ENCODE measurements at places on chromosomes 1 and 21.

DNA sequence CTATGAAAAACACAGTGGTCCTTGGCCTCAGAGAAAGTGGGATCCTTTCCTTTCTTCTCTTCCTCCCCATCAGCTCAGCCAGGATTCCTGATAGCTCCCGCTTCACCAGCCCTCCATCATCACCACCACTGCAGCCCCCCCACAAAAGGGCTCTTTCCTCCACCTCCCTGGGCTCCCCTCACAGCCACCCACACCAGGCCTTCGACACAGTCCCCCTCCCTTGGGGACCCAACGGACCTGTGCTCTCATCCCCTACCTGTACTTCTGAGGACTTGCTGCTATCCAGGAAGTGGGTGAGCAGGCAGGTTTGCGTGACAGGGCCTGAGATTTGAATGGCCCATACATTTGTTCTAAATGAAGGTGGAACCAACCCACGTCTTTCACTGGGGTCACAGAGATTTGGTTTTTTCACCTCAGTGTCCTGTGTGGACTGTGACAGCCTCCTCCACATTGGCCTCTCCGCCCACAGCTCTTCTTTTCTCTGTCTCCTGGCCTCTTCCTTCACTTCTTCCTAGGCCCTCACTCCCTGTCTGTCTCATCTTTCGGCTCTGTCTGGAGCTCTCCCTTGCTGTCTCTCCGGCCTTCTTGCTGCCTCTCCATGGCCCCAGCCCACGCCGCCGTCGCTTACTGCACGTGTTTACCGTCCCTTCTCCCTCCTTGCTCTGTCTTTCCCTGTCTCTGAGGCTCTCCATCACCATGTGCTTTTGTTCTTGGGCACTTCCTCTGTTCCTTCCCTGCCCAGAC is 238.6 kb downstream of the FOXD2 start:
- no peak for DNase-seq

- no peak for DNase-seq
These were observed 91.1 kb upstream of the CACHD1 start for GRCh38 chr1:64378826-64379225.

- DNase-seq = no peak
These were observed 8.3 kb downstream of the ADAR start for GRCh38 chr1:154599658-154600057.

- DNase-seq = no peak
These were observed 19.3 kb upstream of the AQP10 start for GRCh38 chr1:154301582-154301981.

GRCh38 chr1:6268415-6268814 is 7.5 kb upstream of the GPR153 start:
- DNase-seq = no peak

- DNase-seq = no peak
These were observed 17.0 kb downstream of the C1orf198 start for GRCh38 chr1:230851291-230851691.

- DNase-seq = no peak
These were observed 221.8 kb upstream of the HOOK1 start for GRCh38 chr1:59592924-59593323.

DNA sequence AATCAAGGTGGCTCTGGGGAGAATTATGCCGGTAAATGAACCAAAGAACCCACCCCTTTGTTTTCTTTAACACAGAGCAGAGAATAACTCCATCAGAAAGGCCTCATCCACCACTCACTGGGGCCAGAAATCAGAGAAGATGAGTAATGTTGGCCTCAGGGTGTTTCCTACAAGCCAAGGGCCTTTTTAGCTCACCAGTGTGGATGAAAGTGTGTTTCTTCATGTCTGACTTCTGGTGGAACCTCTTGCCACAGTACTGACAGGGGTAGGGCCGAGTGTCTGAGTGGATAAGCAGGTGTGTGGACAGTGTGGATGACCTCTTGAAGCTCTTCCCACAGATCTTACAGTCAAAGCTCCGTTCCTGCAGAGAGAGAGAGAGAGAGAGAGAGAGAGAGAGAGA is 8.3 kb downstream of the GFI1 start:
- no peak for DNase-seq

- no peak for DNase-seq
These were observed 14.1 kb downstream of the DRAXIN start for GRCh38 chr1:11705596-11705995.

GRCh38 chr1:201377611-201378092 is at the start of gene TNNT2:
Gene TNNT2 (minus strand): TSS chr1:201377680. CDS start chr1:201373254, 4,426 bp downstream.
- no peak for DNase-seq

DNA sequence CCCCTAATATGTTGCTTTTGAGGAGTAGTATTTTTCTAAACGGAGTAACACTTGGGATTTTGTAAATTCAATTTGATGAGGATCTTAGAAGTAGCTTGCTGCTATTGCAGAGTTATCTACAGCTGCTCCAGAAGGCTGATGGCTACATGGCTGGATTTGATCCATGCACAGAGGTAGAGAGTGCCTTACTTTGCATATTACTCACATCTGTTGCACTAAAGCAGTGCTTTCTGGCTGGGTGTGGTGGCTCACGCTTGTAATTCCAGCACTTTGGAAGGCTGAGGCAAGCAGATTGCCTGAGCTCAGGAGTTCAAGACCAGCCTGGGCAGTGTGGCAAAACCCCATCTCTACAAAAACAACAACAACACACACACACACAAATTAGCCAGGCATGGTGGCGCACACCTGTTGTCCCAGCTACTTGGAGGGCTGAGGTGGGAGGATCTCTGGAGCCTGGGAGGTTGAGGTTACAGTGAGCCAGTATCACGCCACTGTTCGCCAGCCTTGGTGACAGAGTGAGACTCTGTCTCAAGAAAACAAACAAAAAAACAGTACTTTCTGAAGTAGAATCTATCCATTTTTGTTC is 24.6 kb downstream of the RALGPS2 start:
- no peak for DNase-seq

DNA sequence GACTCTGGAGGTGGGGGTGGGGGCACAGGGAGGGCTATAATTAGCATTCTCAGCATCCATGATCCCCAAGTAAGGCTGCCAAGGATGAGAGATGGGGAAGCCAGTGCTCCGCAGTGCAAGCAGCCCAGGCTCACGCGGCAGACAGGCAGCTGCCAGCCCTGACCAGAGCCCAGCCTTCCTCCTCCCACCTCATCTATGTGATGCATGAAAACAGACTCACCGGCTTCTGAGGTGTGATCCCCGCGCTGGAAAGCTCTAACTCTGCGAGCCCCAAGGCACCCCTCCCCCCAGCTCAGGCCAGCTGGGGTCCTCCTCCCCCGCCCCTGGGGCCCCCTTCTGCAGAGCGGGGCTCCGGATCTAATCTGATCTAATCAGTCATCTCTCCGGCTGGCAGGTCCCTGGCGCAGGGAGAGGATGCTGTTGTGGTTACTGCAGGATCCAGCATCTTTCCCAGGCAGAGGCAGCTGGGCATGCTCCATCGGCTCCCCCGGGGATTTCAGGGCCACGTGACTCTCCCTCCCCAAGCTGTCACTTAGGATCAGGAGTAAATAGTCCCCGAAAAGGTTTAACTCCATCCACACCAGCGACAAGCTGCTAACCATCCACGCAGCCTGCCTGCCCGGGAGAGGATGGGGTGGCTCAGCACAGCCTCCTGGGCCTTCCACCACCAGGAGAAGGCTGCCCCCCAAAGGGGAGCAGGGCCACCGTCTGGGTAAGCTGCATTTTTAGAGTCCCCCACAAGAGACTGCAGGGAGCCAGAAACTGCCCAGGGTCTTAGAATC is at the start of gene PLEKHA6:
Gene PLEKHA6, minus strand, starts transcription at position 456 of the 782 bp plus-strand sequence. CDS start 86,202 bp downstream, outside the sequence.
- DNase-seq = no peak

DNA sequence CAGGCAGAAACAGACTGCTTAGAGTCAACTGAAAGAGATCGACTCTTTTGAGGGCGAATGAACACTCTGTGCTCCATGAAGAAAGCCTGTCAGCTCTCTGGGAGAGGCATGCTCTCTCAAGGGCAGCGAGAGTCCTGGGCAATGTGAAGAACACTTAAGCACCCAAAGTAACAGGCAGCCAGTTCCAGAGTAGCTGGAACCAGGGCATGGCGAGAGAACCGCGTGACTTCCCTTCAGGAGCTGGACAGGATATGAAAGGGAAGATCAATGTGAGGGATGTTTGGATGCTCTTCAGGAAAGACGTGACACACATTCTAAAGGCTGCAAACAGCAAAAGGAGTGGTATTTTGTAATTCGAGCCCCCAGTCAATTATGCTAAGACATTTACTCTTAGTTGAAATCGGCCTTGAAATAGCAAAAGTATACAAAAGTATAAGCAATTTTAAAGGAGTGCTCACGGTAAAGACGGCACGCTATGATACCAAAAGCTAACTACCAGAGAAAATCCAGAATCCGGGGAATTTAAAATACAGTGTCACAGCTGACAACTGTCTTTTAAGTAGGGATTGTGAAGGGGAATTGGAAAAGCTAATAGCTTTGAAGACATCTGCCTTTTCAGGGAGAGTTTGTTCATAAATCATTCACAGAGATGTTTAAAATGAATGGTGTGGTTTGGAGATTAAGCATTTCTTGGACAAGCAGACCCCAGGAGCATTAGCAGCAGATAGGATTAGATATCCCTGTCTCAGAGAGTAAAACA is 20.8 kb downstream of the ADAMTS5 start:
- DNase-seq = no peak

DNA sequence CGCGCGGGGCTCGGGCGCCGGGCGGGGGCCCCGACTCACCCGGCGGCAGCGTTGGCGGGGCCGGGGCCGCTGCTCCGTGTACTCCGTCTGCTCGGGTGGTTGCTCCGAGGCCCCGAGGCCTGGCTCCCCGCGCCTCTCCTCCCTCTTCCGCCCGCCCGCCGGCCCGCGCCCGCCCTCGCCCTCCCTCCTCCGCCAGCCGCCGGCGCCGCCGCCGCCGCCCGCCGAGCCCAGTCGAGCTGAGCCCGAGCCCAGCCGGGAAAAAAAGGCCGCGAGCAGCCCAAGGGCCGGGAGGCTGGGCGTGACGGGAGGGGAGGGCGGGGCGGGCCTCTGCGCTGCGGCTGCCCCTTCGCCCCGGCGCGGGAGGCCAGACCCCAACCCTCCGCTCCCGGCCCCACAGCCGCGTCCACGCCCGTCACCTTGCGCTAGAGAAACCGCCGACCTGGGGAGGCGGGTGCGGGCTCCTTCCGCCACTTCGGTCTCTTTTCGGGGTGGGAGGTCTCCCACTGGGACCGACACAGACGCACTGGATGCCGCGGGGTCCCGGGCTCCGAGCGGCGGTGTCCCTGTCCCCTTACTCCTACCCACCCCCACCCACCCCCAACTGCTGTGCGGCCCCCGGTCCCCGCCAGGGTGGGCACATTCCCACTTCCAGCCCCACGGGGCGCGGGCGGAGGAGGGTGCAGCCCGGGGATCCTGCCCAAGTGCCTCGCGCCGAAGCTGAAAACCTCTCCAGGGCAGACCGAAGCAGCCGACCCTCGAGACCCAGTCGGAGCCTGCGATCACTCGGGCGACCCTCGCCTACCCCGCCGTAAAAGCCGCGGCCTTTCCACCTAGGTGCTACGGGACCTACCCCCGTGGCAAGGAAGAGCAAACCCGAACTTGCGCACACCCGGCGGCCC is at the start of gene CERS2:
Gene CERS2, minus strand, starts transcription at position 256 of the 899 bp plus-strand sequence. CDS start 5,745 bp downstream, outside the sequence.
- DNase-seq = peak; percentile 74

GRCh38 chr1:58664881-58665280 is 35.0 kb downstream of the MYSM1 start:
- no peak for DNase-seq

- no peak for DNase-seq
These were observed at the start of gene PGLYRP4 for GRCh38 chr1:153348511-153349362. Gene PGLYRP4 (minus strand): TSS chr1:153348841. CDS start chr1:153347932, 909 bp downstream.

- no peak for DNase-seq
These were observed 1383.7 kb downstream of the MRPL39 start for GRCh38 chr21:24223624-24224023.

DNA sequence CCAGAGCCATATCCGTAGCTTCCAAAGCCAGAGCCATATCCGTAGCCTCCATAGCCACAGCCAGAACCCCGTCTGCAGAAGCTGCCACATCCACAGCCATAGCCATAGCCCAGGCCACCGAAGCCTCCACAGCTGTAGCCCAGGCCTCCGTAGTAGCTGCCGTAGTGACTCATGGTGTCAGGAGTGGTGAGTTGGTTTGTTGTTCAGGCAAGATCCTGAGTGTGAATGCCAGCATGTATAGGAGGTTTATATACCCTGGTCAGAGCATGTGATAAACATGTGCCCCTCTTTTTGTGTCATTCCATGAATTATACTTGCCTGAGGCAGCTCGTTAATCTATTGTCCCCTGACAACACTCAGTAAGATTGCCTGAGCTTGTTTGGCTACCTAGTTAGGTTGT is at the start of gene KRTAP19-1:
Gene KRTAP19-1, minus strand, starts transcription at position 223 of the 400 bp plus-strand sequence. Its CDS starts 50 bp downstream, at position 173.
- DNase-seq = no peak

- no peak for DNase-seq
These were observed 7.4 kb downstream of the SOX13 start for GRCh38 chr1:204080163-204080903.

- no peak for DNase-seq
These were observed 27.7 kb downstream of the WARS2 start for GRCh38 chr1:119112791-119113190.

GRCh38 chr1:62516600-62516999 is 79.8 kb downstream of the USP1 start:
- DNase-seq = no peak

GRCh38 chr1:101284021-101284420 is 47.2 kb downstream of the S1PR1 start:
- DNase-seq = peak; percentile 19

GRCh38 chr1:151852733-151853132 is 779 bp downstream of the THEM5 start:
- no peak for DNase-seq

DNA sequence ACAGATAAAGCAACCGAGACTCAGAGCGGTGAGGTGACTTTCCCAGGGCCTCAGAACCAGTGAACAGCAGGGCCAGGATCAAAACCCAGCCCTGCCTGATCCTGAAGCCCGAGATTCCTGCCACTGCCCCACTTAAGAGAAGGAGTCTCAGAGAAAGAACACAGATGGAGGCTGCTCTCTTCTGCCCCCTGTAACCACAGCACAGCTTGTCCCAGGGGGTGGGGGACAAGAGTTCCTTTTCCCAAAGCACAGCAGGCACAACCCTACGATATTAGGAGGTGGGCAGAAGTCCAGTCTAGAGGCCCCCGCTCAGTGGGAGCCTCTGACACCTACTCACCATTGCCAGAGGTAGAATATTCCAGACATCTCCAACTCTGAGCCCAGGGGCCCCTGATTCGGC is 24.0 kb upstream of the VWA5B1 start:
- DNase-seq = no peak

DNA sequence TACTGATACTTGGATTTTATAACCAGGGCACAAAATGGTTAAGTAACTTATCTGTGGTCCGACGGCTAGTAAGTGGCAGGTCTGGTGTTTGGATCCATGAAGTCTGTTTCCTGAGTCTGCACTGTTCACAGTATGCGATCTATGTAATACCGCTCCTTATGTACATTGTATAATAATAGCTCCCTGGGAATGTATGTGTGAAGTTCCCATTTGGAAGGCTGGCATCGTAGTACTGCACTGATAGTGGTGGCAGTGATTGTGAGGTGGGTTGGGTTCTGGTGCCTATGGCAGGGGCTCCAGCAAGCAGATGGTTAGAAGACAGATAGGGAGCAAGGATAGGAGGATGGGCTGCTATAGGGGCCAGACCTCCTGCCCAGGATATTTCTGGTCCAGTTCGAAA is 25.3 kb downstream of the ITSN1 start:
- no peak for DNase-seq

Data from T follicular helper cell (primary cell).